Activated T-cell treated with anti-CD3 and anti-CD28 coated beads, Interleukin-2, amount 50 U/mL, for 1 hour (primary cell): ENCODE measurements at places on chromosomes 5 and 9.

GRCh38 chr9:88773627-88774244, 217.5 kb upstream of the S1PR3 start:
- no peak for DNase-seq

DNA sequence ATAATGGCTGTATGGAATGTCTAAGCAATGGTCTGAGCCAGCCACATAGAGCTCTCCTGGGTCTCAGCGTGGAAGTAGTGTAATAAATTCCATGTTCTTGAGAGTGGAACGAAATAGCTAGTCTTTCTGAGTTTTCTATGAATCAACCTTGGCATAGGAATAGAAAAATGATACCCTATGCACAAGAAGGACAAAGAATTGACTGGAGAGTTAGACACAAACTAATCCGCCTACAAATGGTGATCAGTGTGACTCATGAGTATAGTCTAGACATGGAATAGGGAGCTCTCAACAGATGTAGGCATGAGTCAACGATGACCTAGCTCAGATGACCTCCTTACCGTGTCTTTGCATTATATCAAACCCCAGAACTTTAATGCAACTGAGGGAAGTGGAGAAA, 256.8 kb upstream of the GRIN3A start:
- DNase-seq: no peak

DNA sequence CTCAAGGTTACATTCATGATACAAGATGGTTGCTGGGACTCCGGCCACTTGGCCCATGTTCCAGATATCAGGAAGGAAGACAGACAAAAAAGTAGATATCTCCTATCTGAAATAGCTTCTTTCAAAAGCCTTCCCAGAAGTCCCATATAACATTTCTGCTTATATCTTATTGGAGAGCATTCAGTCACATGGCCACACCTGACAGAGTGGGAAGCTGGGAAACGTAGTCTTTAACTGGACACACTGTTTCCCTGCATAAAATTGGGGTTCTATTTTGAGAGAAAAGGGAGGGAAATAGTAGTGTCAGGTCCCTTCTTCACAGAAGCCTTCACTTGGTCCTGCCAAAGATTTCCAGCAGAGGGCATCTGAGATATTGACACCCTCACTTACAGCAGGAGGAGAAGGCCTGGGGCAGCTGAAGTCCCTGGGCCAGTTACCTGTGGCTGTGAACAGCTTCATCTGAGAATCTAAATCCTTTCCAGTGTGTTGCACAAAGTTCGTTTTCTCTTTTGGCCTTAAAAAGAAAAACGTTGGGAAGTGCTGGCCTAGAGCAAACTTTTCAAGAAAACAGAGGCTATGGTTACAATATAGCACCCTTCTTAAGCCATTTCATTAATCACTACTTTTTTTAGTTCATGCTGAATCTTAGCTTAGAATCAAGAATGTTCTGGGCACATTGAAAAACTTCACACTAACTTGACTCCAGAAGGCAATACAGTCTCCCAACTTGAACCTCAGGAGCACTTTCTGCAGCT, 33.5 kb downstream of the SPEF2 start:
- DNase-seq: peak; percentile 51

DNA sequence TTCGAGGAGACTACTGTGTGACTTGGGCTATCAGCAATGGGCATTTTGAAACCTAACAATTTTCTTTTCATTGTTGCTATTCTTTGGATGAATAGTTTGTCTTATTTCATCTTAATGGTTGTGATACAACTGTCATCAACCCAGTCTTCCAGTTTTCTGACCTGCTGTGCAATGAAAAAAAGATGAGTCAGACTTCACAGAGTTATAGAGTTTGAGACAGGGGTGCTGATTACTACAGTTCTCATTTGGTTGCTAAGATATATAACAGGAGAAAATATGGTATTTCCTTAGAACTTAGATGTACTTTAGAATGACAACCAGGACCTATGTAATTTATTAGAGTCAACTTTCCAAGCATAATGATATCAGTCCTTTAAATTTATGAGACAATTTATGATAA, 564.4 kb upstream of the NUDT12 start:
- no peak for DNase-seq

DNA sequence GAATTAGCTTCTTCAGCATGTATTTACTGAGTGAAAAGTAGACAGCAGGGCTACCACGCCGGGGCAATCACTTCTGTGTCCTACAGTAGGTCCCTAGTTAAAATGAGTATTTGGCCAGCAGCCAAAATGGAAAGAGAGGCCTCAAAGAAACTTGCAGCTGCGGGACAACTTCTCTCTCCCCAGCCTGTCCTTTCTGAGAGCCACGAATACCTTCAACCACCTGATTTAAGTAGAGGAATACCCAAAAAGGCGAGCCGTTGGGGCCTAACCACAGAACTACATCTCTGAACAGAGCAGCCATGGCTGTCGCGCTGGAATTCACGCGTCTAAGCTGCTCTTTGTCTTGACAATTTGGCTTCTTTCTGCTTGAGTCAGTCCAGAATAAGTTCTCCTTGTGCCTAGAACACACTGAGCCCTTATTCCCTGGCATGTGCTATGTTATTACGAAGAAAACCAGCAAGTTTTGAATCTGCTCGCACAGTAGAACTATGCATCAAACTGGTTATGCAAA, 43.8 kb upstream of the GOLPH3 start:
- no peak for DNase-seq

- no peak for DNase-seq
Observed at GRCh38 chr9:94823710-94824109, 97.2 kb downstream of the AOPEP start.

DNA sequence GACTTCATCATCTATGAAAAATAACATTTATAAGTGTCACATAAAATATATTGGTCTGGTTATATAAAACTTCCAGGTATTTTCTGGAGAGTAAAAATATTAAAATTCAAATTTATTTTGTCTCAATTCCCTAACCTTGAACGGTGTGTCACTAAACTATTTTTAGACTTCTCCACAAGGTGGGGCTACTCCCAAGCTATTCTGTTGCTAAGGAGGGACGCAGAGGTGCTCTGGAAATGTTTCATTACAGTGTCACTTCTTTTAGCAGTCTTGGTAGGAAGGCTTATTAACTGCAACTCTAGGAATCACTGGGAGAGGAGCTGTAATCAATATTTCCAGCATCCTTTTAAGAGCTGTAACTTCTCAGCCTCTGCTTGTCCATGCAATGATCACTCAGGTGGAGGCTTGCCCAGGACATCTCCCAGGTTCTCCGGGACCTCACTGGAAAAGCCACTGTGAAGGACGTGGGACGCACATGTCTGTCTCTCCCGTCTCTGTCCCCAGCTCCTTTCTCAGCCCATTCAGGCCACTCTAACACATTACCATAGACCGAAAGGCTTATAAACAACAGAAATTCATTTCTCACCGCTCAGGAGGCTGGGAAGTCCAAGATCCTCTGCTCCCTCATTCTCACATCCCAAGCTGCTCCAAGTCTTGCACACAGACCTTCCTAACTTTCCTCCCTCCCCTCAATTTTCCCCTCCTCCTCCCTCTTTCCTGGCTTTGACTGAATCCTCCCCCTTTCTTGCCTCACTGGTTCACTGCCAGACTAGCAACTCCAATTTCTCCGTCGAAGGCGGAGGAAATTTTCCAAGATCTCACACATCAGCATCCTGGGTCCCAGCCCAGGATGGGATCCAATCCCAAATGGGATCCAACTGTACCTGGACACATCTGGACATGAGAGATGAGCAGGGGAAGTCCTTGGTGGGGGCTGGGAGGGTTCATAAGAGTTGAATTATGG, 32.7 kb upstream of the DNAH5 start:
- DNase-seq: no peak

- no peak for DNase-seq
Observed at GRCh38 chr5:159210210-159210661, 883 bp upstream of the RNF145 start.

DNA sequence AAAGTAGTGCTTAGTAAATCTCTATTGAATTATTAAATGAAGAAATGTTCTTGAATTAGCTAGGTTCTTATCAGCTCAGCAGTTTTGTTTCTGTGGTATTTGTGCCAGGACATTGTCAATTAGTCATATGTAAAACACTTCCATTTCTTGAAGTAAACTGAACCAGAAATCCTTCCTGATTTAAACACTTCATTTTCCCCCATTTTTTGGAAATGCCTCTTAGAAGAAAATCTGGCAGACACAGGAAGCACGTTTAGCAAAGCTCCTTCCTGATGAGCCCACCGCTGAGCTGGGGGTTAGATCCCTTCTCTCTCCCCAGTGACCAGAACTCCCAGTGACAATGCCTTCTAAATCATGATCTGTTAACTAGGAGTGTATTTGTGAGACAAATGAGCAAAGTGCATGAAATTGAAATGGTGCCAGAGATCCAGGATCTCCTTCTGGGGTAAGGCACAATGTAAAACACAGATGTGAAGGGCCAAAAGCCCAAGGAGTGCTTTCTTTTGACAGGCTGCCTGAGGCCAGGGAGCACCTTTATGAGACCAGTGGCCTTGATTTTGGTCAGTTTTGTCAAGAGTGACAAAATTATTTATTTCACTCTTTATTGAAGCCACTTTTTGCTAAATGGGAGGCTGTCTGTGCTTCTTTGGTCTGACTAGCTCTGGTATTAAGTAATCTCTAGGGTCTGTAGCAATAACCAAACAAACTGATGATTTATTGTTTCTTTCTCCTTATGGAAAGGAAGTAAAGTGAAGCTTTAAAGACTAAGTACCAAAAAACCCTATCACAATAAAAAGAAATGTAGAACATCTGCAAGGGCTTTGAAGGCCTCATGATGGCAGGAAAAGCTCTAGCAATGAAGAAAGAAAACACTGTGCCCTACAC, 25.5 kb upstream of the RUSC2 start:
- no peak for DNase-seq

- no peak for DNase-seq
Observed at GRCh38 chr5:95177456-95177855, 107.4 kb downstream of the MCTP1 start.

GRCh38 chr9:107299437-107299836, 16.4 kb downstream of the RAD23B start:
- no peak for DNase-seq
